H54 (cell line): ENCODE measurements at places on chromosomes 16 and 17.

GRCh38 chr17:16924696-16925440 is 47.0 kb downstream of the TNFRSF13B start:
- DNase-seq, result no peak

- no peak for DNase-seq
These were observed 18.7 kb downstream of the RBFOX3 start for GRCh38 chr17:79592198-79592597.

GRCh38 chr17:413016-413350 is 60.4 kb upstream of the RPH3AL start:
- no peak for DNase-seq

DNA sequence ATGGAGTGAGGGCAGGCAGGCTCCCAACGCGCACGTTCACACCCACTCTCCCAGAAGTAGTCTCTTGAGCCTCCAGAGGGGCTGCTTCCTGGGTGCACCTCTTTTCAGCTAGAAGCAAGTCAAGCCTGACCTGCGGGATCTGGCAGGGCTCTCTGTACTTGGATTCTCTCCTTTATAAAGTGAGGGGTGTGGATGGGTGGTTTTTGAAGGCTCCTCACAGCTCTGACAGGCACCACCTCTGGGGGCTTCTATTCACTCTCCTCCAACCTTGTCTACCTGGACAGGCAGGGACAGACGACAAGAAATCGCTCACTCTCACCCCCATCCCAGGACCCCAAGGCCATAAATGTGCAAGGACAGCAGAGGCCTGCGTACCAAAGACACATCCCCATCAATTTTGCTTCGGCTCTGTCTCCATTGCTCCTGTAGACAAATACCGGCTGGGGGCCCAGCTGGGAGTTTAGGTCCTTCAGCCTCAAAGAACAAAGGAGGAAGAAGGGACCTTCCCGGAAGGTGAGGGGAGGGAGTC is 814 bp upstream of the DYNLL2 start:
- DNase-seq, result no peak

DNA sequence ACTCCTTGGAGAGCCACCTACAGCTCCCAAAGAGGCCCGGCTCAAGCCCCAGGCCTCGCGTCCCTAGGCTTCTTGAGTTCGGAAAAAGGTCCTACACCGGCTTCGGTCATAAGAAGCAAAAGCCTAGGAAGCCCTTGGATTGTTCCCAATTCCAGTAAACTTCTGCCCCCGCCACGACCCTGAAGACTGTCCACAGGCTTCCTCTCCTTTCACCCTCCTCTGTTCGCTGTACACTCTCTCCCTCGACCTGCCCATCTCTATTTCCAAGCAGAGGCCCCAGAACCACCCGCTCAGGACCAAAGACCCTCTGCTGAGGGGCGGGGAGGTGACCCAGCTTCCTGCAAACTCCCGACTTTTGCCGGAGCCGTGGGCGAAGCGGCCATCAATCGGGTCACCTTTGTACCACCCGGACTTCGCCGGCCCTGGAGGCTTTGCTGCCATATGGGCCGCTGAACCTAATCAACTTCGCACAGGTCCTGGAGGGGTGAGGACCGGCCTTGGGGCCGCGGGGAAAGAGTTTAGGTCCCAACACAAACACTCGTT is 2.7 kb downstream of the HOXB2 start:
- no peak for DNase-seq

DNA sequence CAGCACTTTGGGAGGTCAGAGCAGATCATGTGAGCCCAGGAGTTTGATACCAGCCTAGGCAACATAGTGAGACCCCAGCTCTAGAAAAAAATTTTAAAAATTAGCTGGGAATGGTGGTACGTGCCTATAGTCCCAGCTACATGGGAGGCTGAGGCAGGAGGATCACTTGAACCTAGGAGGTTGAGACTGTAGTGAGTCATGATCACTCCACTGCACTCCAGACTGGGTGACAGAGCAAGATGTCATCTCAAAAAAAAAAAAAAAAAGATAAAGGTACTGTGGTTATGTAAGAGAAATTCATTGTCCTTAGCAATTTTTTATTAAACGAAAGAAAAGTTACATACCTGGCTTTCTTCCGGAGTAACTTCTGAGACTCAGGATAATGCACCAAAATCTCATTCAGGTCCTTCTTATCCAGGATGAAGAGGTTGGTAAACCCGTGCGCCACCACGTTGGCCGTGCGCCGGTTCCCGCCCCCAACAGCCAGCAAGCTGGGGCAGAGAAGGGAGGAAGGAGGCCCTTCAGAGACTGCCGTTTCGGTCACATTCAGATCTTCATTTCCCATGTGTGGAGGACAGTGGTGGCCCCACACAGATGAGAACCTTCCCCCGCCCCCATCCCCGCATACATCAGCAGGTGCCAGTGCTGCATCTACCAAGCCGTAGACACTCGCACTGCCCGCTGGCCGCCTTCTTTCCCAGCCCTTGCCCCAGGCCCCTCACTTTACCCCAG is 73.7 kb downstream of the CNGB1 start:
- no peak for DNase-seq

GRCh38 chr16:86766700-86767099 is 188.4 kb downstream of the FOXL1 start:
- no peak for DNase-seq

GRCh38 chr16:6797223-6797622 is 535.4 kb upstream of the RBFOX1 start:
- no peak for DNase-seq

- peak; percentile 79 for DNase-seq
These were observed at the start of gene NXN for GRCh38 chr17:979539-980405. TSS of gene NXN (minus strand) at chr17:979776.

- DNase-seq, result no peak
These were observed 2.9 kb downstream of the CMIP start for GRCh38 chr16:81447383-81448101.

- peak; percentile 42 for DNase-seq
These were observed 137.2 kb upstream of the RPH3AL start for GRCh38 chr17:489758-490329.

DNA sequence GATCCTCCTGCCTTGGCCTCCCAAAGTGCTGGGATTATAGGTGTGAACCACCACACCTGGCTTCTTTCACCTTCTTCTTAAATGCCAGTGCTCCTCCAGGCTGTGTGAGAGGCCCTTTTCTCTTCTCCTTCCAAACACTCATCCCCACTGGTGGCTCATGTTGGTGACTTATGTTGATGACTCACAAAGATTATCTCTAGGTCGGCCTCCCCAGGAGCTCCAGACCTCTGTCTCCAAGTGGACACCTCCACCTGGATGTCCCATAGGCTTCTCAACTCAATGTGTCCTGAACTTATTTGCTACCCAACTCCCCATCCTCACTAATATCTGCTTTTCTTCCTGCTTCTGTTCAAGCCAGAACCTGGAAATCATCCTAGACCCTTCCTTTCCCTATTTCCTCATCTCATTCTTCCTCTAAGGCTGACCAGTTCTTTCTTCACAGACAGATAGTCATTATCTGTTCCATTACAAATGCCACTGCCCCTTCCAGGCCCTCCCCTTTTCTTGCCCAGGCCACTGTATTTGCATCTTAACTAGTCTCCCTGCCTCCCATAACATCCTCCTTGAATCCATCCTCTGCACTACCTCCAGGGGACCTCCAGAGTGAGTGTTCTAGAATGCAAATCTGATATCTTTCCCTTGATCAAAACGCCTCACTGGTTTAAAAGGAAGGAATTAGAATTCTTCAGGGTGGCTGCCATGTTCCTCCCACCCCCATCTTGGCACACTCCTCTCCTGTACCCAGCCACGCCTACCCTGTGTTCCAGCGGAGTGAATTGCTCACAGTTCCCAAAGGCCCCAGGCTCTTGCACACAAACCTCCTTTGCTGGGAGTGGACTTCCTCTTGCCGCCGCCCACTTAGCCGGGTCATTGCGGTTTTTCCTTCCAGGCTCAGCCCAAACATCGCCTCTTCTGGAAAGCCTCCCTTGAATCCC is 34.8 kb upstream of the FBXO47 start:
- peak; percentile 26 for DNase-seq

DNA sequence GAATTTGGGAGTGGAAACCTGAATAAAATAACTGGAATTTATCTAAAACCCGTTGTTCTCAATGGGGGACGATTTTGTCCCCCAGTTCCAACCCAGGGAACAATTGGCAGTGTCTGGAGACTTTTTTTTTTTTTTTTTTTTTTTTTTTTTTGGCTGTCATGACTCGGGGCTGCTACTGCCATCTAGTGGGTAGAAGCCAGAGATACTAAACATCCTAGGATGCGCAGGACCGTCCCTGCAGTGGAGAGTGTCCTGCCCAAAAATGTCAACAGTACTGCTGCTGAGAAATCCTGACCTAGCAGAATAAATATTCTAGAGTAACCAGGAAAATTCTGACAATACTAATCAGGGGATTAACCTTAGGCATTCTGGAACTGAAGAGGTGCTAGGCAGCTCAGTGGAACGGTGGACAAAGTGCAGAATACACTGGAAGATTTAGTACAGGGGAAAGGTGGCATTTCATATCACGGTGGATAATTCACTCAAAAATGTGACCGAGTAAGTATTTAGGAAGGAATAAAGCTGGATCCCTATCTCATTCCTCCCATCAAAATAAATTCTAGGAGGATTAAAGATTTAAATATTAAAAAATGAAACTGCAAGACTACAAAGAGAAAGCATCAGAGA is 107.6 kb downstream of the SPECC1 start:
- DNase-seq, result no peak

DNA sequence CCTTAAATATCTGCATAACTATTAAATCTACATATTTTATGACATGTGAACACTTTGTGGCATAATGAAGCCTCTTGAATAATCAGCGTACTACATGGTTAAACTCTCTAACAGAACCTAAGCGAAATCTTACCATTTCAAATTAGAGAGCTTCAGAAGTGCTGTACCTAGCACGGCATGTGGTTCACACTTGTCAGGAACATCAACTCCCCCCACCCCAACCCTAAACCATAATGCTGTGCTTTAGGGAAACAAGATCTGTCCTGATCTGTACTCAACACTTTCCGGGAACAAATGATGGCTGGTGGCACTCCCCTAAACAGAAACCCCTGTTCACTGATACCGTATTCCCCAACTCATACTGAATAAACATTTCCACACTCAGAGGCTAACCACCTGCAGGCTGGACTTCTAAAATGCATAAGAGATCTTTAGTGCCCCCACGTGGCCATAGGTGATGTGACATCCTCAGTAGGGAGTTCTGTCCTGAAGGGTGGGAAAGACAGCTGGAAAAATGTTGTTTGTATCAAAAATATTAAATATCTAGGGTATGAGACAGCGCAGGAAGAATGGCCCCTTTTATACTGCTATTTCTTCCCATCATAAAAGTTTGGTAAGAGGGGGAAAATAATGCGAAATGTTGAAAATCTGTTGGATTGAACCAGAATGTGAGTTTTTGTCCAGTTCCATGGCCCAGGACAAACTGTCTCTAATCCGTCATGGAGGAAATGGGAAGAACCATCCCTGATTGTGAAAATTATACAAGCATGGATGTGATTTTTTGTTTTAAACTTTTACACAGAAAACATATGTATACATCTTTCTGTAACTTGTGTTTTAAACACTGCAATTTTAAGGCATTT is 88.6 kb downstream of the USP31 start:
- DNase-seq, result no peak

- no peak for DNase-seq
These were observed 13.1 kb downstream of the FOXN1 start for GRCh38 chr17:28519236-28519635.

DNA sequence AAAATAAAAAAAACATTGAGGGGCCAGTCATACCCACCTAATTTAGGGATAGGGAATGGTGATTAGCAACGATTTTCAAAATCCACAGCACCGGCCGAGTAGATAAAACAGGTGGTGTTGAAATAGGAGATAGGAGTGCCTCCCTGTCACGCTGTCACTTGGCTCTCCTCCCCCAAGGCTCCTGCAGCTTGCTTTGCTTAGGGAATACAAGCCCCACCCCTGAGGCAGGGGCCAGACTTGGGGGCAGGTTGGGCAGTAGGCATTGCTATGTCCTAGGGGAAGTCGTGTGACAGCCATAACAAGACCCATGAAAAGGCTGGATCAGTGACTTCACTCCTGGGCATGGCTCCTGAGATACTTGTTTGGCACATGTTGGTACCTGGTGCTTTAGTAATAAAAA is 25.8 kb downstream of the POLR2A start:
- DNase-seq, result no peak

DNA sequence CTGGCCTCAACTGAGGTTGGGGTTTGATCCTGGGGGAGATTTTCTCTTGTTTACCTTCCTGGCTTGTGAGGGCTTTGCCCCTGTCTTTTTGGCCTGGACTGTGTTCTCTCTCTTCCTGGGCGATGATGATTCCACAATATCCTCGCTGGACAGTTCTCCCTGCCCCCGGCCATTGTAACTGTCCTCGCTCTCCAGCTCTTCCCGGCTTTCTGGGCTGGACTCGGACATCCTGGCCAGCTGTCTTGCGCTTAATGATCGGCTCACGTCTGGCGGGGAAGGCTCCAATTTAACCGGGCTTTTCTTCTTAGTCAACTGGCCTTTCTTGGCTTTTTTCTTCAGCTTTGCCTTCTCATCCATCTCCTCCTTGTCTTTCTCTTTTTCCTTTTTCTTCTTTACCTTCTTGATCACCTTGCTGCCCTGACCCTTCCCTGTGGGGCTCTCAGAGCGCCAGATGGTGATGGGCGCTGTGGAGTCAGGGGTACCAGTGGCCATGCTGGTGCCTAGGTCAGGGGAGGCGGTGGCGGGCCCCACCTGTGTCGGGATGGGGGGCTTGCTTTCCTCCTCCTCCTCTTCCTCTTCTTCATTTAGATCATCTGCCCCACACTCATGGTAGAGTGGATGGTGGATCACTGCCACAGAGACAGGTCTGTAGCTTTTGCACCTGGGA is 8.0 kb downstream of the PROCA1 start:
- no peak for DNase-seq

- no peak for DNase-seq
These were observed 45.6 kb downstream of the TBC1D26 start for GRCh38 chr17:15777717-15778116.

DNA sequence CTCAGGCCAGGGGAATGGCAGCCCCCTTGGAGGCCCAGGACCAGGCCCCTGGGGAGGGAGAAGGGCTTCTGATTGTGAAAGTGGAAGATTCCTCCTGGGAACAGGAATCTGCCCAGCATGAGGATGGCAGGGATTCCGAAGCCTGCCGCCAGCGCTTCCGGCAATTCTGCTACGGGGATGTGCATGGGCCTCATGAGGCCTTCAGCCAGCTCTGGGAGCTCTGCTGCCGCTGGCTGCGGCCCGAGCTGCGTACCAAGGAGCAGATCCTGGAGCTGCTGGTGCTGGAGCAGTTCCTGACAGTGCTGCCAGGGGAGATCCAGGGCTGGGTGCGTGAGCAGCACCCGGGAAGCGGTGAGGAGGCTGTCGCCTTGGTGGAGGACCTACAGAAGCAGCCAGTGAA is 2.4 kb downstream of the ZNF213 start:
- no peak for DNase-seq
